Vagina (tissue), 2 donors: ENCODE measurements at places on chromosomes 12 and 14.

- DNase-seq, result no peak
Measured at GRCh38 chr12:121461048-121461447, 61.1 kb downstream of the RNF34 start.

GRCh38 chr12:115752156-115752555 is 525.3 kb downstream of the MED13L start:
- no peak for DNase-seq

DNA sequence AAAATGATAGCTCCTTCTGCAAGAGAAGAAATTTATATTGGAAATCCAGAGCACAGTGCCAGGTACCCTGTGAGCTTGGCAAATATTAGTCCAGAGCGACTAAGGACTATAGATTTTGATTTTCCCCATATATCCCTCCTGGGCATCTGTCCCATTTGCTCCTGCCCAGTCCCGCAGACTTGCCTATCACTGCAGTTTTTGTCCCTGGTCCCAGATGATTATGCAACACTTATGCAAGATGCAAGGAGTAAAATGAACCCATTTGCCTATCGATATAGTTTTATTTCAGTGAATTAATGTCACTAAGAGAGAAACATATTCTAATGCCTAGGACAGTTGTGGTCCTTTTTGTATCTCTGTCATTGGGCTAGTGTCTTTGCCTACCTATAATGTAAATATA is 215.9 kb upstream of the BMP4 start:
- no peak for DNase-seq

DNA sequence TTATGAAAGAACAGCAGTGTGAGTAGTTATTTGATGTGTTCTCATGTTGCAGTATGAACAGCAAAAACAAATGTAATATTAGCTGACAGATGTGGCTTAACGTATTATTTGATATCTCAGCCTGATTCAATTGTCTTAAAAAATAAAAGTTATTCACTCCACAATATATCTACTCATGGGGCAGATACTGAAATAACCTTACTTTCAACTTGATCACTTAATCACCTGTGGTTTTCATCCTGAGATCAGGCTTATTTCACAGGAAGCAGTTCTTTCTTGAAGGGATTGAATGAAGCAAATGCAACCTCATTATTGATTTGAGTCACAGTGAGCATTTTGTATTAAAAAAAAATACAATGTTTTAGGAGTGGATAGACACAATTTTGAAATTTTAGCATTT is 90.3 kb downstream of the AKAP6 start:
- DNase-seq, result no peak
